ENCODE measurements at places on chromosomes 2 and 18.

GRCh38 chr2:71923887-71924533 is 223.7 kb downstream of the CYP26B1 start:
- peak; percentile 85 for DNase-seq

DNA sequence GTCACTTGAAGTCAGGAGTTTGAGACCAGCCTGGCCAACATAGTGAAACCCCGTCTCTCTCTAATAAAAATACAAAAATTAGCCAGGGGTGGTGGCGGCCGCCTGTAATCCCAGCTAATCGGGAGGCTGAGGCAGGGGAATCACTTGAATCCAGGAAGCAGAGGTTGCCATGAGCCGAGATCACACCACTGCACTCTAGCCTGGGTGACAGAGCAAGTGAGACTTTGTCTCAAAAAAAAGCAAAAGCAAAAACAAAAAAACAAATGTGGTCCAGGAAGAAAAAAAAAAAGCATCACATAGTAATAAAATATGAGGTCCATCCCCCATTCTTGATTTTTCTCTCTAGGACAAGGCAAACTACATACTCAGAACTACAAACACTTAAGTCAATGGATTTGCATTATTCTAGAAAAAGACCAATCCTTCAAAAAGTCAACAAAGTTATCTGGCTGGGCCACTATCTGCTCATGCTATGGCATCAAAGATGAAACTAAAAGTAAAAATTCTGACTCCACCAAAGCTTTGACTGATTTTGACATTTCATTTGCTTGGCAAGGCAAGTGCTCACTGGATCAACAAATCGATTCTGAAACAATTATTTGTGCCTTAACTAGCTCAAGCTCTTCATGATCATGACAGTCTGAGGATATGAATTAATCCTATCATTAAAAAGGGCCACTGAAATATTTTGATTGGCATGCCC is 28.4 kb downstream of the MEX3C start:
- no peak for DNase-seq

- no peak for DNase-seq
Observed at GRCh38 chr18:52738946-52739345, 398.9 kb downstream of the DCC start.

DNA sequence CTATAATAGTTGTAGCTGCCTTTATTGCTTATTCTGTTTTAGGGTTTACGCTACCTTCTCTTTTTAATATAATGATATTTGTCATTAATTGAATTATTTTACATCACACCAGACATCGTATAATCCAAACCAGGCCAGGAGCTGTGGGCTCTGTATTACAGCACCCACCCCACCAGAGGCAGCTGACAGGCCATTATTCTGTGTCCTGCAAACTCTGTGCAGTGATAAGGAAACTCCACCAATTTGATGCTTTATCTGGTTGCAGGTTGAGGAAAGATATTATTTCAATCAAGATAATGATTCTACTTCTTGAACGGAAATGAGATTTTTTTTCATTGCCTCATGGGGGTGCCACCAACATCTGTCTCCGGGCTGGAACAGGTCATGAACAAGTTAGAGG is 227.3 kb downstream of the ZBTB7C start:
- no peak for DNase-seq

DNA sequence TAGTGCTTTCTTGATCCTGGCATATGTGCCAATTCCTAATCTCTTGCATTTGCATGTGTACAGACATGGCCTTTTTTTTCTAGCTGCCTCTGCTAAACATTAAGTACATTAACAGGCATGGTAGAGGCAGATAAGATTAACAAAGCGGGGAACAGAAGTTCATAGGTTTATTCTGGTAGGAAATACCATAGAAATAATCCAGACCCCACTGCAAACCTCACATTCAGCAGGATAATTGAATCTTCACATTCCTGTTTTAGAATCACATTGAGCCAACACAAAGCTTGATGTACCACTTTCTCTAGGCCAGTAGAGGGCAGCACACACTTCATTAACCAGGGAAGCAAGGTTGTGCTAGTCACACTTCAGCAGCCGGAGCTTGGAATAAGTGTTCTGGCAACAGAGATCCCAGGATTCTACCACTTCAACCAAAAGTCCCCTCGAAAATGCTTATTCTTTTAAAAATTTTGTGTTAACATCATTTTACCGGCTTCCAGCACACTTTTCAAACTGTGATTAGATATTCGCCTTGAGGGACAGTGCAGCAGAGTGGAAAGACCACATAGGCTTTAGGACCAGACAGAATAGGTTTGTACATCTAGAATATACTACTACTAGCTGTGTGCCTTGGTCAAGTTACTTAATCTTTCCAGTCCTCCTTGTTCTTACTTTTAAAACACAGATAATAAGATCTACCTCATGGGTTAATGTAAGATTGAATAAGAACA is 420.2 kb upstream of the CHST9 start:
- DNase-seq, result peak; percentile 54

- DNase-seq, result no peak
Observed at GRCh38 chr2:120391911-120392665, 46.2 kb downstream of the INHBB start.

GRCh38 chr2:80026040-80026729 is 278.4 kb downstream of the LRRTM1 start:
- DNase-seq, result no peak

DNA sequence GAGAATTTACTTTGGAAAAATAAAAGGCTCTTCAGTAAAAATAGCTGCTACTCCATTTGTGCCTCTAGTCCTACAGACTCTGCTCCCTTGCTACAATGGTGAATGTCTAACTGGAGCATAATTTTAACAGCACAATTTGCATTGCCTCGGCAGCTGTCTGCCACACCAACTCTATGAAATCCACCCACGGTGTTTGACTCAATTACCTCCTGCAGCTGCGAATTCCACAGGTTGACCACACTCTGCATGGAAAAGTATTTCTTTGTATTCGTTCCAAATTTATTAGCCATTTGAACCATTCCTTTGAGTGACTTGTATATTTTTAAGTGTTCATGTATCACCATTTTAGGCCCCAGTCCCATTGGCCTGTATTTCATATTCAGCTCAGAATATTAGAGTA is 182.1 kb upstream of the CCDC68 start:
- DNase-seq, result no peak

GRCh38 chr18:76363436-76364120 is 131.5 kb downstream of the ZNF516 start:
- no peak for DNase-seq

- DNase-seq, result no peak
Observed at GRCh38 chr2:164369366-164369765, 251.9 kb downstream of the GRB14 start.

- DNase-seq, result no peak
Observed at GRCh38 chr18:13180614-13181375, 37.8 kb upstream of the LDLRAD4 start.

DNA sequence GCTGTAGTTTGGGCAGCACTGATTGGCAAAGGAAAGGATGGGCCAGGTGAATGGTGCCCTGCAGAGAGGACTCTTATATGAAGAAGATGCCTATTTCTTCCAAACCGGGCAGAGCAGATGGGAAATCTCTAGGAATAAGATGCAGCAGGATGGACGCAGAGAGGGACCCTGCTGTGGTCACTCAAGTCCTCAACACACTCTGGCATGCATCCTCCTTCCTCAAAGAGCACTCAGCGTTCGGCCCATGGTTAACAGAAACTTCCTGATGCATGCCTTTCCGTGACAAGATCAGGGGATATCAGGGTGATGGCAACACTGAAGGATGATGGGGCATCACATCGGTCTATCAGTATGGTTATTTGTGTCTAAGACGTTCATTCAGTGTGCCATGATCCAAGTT is 232.7 kb downstream of the TTC32 start:
- DNase-seq, result no peak

DNA sequence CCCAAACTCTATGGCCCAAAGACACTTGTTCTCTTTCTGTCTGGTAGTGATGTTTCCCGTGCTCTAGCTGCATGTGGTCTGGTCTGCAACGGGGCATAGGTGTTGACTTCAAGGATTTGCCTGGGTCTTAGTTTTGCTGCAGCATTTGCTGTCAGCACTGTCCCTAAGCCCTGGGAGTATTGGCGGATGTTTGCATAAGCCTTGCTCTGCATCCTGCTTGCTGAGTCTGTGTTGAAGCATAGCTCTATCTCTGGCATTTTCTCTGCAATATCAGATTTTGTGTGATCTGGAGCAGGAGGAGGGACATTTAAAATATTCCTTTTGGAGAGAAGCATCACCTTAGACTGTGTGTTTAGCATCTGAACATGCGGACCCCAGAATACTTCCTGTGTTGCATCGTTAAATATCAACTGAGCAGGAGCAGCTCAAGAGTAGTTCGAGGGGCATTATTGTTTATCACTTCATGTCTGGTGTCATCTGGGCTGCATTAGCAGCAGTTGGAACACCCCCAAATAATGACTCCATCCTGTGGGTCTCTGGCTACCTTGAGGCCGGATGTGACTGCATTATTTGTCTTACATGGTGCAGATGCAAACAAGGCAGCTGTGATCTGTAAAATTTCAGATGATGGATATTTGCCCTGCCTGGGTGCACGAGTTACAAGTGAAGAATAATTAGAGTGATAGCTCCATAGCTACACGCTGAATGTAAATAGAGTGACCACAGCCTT is 231.7 kb downstream of the TRIB2 start:
- DNase-seq, result peak; percentile 90

DNA sequence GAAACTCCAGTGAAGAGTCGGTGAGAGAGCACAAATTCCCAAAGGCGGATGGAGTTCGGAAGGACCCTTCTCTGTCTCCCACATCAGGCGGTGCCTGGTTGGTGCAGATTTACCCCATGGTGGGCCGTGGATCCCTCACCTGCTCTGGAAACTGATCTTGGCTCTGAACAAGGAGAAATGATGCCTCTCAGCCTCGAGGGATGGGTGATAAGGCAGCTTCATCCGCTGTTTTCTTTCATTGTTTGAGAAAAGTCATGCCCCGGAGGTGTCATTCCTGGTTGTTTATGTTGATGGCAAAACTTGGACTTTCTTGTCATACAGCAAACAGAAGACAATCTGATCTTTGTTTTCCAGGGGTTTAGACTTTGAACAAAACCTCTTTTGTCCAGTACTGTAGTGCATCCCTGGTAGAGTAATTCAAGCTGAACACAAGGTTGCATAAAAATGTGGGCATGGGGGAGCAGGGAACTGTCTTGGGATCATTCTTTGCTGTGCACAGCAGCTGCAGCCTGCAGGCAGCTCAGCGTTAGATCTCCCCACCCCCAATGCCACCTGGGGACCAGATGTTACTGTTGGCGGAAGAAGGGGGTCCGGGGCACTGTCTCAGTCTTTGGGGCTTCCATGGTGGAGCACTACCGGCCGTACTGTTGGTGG is 81.3 kb downstream of the NFATC1 start:
- peak; percentile 31 for DNase-seq

GRCh38 chr2:181372646-181373040 is 84.5 kb upstream of the ITGA4 start:
- no peak for DNase-seq

DNA sequence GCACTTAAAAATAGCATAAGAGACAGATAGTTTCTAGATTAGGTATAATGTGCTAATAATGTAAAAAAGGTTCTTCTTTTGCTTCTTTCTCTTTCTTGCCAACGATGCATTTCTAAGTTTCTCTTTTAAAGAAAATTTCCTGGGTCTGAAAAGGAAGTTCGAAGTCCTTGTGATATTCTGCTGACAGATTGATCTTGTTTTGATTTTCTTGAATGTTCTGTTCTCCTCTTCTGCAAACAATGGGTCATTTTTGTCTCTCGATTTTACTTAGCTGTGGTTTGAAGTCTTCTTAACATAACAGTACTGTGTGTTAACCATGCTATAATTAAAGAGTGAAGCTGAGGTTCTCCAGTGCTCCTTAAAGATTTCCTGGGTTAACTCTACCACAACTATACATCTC is 61.1 kb upstream of the ACYP2 start:
- DNase-seq, result no peak

- DNase-seq, result no peak
Observed at GRCh38 chr2:143428700-143429099, 299.5 kb downstream of the ARHGAP15 start.

DNA sequence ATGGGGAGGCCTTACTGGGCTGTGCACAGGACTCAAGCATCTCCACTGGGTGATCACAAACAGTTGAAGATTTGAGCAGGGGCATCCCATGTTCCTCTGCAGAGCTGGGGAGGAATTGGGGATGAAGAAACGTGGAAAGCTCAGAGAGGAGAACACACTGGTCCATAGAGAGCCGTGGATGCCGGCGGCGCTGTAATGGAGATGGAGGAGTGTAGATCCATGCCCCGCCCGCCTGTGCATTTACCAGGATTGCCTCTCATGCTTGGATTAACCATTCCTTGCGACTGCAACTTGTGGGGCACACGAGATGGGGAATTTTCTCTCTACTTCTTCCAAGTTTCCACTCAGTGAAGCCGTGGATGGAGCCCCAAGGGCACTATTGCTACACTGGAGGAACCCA is 115.9 kb downstream of the NCK2 start:
- DNase-seq, result no peak
